ENCODE measurements at places on chromosomes 5 and 9.

- DNase-seq, result no peak
Observed at GRCh38 chr9:85515021-85515420, 226.7 kb downstream of the AGTPBP1 start.

GRCh38 chr9:16768816-16769215, 101.7 kb downstream of the BNC2 start:
- no peak for DNase-seq

DNA sequence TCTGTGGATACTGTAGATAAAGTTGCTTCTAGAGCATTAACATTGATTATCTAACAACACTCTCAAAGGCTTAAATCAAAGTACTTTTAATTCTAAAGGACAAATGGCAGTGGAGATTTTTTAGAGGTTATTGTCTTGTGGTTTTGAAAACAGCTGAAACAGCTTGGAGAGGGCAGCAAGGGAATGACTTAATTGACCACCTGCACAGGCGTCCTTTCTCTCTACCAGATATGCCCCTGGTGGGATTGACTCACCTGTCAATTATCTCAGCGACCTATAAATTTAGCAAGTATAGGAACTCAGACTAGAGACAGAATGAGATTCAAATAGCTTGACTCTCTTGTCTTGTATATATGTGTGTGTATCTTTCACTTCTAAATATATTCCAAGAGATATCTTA, 13.5 kb downstream of the ARL14EPL start:
- no peak for DNase-seq

DNA sequence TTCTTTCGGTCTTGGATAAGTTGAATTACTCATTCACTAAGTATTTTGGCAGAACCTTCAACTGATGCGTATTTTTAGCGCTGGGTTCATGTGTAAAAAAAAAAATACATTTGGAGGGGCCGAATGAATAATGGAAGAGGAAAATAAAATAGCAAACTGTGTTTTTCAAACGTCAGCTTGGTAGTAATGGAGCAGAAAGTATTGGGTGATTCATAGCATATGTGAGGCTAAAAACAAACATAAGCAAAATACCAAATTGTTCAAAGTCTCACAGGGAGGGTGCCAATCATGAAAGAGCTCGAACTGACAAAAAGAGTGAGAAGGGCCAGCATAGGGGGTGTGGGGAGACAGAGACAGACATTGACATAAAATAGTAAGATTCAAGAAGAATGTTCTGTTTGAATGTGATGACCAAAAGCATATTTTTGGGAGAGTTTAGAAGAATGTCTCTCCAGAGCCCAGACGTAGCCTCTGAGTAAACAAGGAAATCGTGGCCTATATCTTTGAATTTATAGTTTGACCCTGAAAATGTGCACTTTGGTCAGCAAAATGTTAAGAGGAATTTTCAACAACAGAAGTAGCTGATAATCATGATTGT, 174.9 kb upstream of the HMHB1 start:
- DNase-seq, result no peak

Data from hematopoietic multipotent progenitor cell treated with erythropoietin and hydrocortisone succinate and interleukin-3 and kit ligand, for 17 days (in vitro differentiated cells).